EL (cell line): ENCODE measurements at places on chromosomes 1 and 21.

DNA sequence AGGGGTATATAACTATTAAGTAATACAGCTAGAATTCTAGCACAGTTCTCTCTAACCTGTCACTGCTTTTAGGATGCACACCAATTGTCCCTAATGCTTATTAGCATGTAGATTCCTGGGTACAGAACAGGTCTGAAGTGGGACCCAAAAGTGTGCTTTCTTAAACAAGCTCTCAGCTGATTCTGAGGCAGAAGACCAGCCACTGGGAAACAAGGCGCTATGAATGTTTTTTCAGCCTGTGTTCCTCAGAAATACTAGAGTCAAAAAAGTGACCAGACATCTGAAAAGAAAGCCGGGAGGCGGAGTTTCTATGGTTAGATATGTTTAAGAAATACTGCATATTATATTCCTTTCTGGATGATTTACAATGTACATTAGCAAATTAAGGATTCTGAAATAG, 1.8 kb downstream of the PEF1 start:
- no peak for DNase-seq

GRCh38 chr1:93847811-93848288, 31.2 kb downstream of the DNTTIP2 start:
- peak; percentile 83 for DNase-seq

GRCh38 chr1:37948166-37948565, 1.3 kb upstream of the INPP5B start:
- DNase-seq = no peak

DNA sequence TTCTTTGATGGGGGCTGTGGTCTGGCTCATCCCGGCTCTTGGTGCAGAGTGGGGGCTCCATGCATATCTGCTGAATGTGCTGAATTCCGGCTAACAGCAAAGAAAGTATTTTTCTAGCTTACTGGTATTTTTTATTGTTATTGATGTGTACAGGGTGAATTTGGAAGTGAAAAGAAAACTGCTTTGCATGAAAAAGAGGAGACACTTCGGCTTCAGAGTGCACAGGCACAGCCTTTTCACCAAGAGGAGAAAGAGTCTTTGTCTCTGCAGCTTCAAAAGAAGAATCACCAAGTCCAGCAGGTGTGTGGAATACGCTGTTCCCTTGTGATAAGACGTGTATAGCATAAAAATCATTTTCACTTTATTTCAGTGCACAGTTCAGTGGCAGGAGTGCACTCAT, 57.6 kb downstream of the PCNT start:
- DNase-seq = no peak

GRCh38 chr1:186775881-186776560, 52.7 kb upstream of the PLA2G4A start:
- DNase-seq = no peak

GRCh38 chr1:68795956-68796355, 299.1 kb upstream of the DEPDC1 start:
- DNase-seq = no peak

DNA sequence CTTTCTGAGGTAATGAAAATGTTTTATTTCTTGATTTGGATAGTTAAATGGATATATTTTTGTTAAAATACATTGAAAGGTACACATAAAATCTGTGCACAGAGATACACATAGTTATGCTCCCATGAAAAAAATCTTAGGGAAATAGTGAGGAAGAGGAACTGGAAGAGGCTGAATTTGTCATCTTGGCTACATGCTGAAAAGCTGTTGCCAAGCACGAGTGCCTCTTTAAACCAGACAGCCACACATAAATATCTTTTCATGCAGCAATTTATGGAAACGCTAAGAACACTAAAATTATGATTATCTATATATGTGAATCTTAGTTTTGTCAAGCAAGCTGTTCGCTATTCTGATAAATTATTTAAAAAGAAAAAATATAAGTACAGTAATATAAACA, 12.8 kb upstream of the ADAR start:
- no peak for DNase-seq

DNA sequence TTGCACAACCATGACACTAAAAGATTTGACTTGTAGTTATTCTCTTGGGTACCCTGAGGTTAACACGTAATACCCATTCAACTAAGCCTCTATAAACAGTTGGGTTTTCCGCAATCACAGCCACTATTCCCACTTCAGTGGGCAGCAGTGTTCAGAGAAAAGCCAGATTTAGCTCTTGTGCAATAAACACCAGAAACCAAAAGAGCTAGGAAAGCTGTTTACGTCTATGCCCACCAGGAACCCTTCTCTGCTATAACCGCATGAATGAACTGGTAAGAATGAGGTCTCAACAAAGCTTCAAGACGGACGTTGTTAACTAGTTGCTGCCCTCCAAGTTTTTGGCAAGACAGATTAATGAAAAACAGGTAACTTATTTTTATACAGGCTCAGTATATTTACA, 101.3 kb downstream of the SLC45A1 start:
- DNase-seq = no peak
